Stimulated activated CD8-positive, alpha-beta memory T cell treated with anti-CD3 and anti-CD28 coated beads, Interleukin-15, amount 100 ng/mL, for 48 hours (primary cell): ENCODE measurements at places on chromosomes 7 and 10.

- no peak for DNase-seq
Measured at GRCh38 chr10:74949034-74949832, 122.8 kb downstream of the KAT6B start.

DNA sequence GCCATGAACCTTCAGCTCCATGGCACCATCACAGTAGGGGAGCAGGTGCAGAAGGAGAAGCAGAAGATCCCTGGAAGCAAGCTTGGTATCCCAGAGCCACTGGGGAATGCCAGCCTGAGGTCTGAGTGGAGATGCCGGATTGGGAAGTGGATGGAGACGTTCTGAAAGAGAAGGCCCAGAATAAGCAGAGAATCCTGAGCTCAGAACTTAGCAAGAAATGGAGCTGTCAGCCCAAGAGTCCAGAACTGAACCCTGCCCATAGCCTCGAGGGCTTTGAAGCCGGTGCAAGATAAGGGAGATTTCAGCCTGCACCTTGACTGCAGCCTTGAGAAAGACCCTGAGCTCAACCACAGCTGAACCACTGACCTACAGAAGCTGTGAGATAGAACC lies 13.9 kb upstream of the GDF10 start:
- DNase-seq = no peak

- DNase-seq = peak; percentile 14
Measured at GRCh38 chr10:113385021-113385999, 167.5 kb upstream of the HABP2 start.

GRCh38 chr7:7884855-7885254 lies 83.7 kb upstream of the GLCCI1 start:
- DNase-seq = no peak

DNA sequence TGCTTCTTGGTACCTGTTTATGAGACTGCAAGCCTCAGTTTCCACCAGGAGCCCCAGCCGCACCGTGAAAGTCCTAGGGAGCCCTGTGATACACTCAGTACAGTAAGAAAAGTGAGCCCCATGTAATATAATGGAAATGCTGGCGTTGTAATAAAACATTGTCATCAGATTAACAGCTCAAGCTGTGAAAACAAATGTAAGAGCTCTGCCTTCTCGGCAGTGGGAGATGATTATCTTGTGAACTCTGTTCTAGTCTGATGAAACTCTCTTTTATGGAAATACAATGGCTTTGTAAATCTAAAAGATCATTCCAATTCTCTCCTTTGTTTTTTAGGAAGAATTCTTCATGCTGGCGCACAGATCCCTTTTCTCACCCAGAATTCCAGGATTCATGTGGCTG lies 299.9 kb downstream of the ABCA13 start:
- DNase-seq = no peak

- no peak for DNase-seq
Measured at GRCh38 chr7:152619027-152619739, 56.8 kb downstream of the XRCC2 start.

DNA sequence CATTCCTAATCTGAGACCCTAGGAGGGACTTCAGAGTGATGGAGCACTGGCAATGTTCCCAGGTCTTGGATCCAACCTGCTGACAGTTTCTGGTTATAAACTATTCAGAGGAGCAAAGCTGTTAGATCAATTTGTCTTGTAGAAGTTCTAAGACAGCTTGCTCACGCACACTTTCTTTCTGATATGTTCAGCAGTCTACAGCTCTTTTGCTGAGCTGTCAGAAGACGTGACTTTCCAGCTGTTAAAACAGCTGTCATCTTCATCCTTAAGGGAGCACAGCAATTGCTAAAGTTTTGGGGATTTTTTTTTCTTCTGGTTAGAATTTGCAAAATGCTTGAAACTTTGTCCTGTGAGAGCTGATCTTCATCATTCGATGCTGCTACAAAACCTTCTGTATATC lies 823.1 kb downstream of the SORCS1 start:
- DNase-seq = no peak
